HT1080 (cell line): ENCODE measurements at places on chromosomes 3 and 15. TPM values are rescaled to one million over a fixed set of nuclear protein-coding genes. Genes with fewer than 3 reads are reported as not detected.

DNA sequence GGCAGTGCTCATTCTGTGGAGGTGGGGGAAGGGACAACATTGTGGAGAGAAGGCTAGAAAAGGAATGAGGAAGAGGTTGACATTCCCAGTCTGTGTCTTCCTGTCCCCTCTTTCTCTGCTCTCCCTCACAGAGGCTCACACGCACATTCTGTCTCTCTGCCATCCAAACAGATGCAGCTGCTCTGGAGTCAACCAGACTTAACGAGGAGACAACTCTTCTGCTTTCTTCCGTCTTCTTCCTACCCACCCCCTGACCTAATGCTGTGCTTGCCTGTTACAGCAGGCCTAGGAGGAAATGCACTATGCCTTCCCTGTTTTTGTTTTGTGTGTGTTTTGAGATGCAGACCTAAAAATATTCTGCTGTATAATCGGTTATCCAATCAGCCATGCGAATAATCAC, 121.9 kb downstream of the CACNA1D start:
- DNase-seq, result no peak

The CD80 gene
- not detected in 2 replicates for total RNA-seq

- no peak for DNase-seq
Measured at GRCh38 chr3:136387031-136387430, 136.9 kb downstream of the PCCB start.

DNA sequence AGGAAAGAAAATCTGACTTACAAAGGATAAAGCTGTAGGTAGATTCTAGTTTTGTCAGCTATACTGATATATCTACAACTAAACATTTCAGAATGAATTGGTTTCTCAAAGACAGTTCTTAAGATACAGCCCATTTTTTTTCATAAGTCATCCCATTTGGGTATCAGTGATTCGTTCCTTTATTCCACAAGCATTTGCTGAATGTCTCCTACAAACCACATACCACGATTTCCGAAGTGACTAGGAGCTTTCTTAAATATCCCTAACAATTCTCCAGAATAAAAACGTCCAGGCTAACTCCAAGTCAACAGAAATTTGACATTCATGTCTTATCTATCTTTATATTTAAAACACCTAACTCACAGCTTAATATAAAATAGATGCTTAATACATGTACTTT, 59.8 kb downstream of the TP53BP1 start:
- no peak for DNase-seq

DNA sequence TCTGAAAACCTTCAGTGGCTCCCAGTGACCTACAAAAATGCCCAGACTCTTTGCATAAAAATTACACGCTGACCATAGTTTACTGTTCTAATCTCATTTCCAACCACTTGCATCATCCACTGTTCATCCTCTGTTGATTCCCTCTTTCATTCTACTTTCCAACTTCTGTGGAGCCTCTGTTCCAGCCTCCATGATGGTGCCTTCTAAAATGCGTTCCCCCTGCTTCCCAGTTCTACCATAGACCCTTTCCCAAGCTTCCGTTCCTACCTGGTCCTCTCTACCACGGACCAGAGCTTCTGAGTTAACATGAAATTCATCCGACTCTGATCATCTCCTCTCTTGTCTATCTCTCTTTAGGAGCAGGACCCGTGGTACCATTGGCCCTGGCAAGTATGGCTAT, 127.0 kb downstream of the THSD4 start:
- DNase-seq, result no peak

DNA sequence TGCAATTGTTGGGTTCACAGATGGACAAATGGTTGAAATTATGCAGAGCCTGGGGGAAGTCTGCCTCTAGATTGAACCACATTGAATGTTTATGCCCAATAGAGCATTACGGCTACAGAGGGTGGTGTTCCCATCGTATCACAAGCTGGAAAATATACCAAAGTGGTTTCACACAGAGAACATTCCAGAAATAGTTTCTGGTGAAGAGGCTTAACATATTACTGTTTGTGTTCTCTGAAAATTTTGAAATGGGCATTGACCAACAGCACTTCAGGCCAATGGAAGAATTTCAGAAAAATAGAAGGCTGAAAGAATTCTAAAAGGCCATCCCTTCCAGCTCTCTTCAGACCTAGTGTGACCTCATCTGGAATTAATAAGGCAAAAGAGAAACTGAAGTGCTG, 203.9 kb downstream of the NEK10 start:
- DNase-seq, result peak; percentile 3

The CHRM5 gene
- 0.03 TPM in 1 of 2 replicates, not detected in the other for total RNA-seq

DNA sequence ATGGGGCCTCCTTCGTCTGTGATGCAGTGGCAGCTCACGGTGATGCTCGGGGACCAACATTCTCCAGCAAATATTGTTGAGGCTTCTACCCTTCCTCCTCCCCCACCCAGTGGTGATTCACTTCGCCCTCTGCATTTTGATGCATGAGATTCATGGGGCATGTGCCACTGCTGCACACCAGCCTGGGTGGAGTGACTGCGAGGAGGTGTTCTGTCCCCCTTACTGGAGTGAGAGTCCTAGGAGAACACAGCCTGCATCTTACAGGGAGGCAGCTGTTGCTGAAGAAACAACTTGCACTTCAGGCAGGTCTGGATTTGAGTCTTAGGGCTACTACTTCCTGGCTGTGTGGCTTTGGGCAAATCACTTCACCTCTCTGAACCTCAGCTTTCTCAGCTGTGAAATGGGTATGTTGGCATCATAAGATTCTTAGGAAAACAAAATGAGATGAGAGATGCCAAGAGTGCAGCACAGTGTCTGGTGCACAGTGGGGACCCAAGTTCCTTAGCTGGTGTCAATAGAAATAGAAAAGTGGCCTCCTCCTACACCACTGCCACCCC, 10.2 kb upstream of the SKOR1 start:
- DNase-seq, result no peak

GRCh38 chr3:194487289-194488054, 670 bp upstream of the ATP13A3 start:
- DNase-seq, result no peak

DNA sequence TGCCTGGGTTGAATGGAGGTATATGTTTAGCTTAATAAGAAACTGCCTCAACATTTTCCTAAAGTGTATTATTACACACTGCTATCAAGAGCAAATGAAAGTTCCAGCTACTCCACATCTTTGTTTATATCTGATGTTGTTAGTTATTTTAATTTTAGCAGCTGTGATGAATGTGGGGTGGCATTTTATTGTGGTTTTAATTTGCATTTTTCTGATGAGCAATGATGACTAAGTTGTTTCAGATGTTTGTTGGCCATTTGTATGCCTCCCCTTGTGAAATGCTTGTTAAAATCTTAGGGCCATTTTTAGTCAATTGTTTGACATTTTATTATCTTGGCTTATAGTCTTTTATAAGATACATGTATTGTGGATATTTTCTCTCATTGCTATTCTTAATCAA, 260.4 kb upstream of the SLCO3A1 start:
- peak; percentile 40 for DNase-seq

DNA sequence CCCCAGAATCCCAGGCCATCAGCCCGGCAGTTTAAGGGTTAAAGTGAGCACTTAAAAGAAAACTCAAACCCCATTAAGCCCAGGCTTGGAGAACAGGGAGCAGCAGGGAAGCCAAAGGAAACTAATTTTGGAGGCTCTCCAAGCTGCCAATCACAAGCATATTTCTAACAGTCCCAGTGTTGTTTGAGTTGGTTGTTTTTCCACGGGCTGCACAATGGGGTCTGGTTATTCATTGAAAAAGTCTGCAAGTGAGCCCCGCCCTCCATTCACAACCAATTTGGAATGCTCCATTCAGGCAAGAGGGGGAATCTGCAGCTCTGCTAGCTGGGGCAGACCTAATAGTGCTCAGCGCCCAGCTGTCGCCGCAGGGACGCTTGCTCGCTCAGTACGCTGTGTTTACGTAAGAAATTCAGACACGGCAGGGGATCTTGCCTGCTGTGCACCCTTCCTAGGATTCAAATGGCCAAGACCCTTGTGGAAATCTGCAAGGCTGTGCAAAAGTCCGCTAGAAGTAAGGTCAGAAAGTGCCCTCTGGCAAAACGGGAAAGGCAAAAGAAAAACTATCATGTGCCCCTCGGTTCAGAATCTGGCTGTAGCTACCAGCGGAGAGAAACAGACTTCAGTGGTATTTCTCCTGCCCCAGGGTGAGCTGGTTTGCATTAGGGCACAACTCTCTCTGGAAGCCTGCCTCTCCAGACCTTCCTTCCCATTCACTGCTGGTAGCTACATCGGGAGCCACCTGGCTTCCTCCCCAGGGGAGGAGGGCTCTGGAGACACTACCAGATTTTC, 11.0 kb downstream of the ETV5 start:
- peak; percentile 27 for DNase-seq

DNA sequence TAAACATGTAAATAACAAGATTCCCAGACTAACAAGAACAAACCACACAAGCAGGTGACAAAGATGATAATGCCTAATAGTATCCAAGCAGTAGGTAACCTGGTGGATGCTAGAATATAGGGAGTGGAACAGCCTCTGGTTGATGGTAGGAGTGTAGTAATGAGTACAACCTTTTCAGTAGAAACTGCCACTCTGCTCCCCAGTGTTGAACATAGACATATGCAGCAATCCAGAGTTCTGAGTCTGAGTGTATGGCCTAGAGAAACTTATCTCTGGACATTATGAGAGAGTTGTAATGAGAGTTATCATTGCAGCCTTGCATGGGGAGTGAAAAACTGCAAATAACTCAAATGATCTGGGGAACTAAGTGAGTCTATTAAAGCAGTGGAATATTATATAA, 76.1 kb upstream of the ACAD9 start:
- no peak for DNase-seq

DNA sequence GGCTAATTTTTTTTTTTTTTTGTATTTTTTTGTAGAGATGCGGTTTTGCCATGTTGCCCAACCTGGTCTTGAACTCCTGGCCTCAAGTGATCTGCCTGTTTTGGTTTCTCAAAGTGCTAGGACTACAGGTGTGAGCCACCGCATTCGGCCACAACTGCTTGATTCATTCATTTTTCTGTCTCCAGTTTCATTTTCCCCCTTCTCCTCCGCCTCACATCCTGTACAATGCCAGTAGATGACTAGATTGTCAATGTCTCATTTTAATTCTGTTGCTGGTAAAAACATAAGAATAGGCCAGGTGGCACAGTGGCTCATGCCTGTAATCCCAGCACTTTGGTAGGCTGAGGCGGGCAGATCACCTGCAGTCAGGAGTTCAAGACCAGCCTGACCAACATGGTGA, 12.0 kb upstream of the ZNF592 start:
- peak; percentile 44 for DNase-seq

DNA sequence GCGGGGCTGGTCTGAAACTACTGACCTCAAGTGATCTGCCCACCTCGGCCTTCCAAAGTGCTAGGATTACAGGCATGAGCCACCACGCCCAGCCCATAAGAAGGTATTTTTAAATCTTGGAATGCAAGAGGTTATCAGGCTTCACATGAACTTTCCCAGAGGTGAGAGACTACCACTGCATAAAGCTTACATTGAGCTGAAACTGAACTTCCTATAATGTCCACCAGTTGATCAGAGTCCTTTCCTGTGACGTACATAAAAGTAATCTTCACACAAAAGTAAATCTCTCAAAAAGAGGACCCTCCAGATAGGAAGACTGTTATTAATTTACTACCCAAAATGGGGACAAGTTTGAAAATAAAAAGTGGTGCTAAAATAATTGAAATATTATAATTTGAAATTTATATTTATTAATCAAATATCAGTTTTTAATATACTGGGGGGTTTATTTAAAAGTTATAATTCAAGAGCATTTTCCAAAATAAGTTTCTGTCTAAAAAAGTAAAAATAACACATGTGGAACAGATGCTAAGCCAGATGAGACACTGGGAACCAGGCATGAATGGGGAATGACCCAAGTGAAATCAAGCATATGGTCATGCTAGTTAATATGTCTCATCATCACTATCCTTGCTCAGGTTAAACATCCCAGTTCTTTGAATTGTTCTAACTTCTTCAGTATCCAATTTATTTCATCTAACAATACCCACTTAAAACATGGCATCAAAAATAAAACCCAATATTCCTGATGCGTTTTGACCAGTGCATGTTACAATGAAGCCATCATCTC, 269.9 kb upstream of the UBE2E2 start:
- DNase-seq, result no peak

The NUP210 gene
- total RNA-seq, result 0.23 and 0.39 TPM in 2 replicates

DNA sequence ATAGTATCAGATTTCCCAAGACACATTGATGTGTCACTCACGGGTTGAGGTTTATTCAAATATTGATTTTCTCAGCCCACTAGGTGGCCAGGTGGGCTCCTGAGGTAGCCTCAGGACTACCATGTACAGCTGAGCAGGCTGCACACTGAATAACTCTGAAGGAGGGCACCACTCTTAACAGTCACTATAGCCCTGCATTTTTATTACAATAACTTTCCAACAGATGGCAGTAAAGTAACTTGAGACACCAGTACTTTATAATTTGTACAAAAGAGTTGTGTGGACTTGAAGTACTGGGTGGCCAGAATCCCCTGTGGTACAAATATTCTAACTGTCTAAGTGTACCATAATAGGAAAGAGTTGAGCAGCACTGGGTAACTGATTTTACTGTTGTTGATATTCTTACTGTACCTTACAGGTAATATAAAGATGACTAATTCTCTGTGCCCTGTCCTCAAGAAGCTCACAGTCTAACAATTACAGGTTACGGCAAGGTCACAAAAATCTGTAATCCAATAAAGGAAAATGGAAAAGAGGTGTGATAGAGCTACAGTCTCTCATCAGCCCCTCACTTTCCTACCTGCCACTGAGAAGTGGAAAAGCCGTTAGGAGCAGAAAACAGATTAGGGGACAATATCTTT, 76.0 kb downstream of the ETFA start:
- DNase-seq, result peak; percentile 48

DNA sequence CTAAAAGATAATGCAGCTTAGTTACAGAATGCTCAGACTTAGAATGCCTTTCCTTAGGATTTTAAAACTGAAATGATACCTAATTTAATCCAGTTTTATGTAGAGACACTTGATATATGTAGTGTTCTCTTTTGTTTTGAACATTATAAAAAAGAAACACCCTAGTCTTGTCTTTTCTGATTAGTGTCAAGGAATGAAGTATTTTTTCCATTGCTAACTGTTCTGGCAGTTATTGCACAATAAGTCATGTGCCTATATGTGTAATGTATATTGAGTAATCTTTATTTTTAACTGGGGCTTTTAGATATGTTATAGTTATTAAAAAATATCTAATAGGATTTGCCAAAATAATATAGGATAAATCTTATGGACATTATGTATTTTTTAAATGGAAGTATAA, 4.5 kb downstream of the ARL8B start:
- no peak for DNase-seq

DNA sequence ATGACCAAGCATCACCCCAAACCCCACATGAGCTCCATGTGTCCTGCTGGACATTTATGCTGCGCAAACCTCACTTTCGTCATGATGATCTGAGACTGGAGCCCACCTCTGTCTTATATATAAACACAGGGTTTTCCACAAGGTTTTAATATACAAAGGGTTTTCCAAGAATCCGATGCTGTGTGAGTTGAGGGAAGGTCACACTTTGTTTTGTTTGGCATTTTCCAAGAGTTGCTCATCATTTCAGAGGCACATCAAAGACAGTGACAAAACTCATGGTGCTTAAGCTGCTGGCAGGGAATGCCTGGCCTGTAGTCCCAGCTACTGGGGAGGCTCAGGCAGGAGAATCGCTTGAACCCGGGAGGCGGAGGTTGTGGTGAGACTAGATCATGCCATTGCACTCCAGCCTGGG, 20.0 kb downstream of the EFCC1 start:
- DNase-seq, result no peak

GRCh38 chr3:77078279-77078678, 38.4 kb downstream of the ROBO2 start:
- no peak for DNase-seq

The CCR5 gene
- total RNA-seq, result not detected in 2 replicates

- DNase-seq, result no peak
Measured at GRCh38 chr3:27888562-27888961, 166.4 kb upstream of the EOMES start.
